ENCODE measurements at places on chromosomes 7 and 10.

GRCh38 chr7:147029953-147030352 lies 913.4 kb downstream of the CNTNAP2 start:
- no peak for DNase-seq

DNA sequence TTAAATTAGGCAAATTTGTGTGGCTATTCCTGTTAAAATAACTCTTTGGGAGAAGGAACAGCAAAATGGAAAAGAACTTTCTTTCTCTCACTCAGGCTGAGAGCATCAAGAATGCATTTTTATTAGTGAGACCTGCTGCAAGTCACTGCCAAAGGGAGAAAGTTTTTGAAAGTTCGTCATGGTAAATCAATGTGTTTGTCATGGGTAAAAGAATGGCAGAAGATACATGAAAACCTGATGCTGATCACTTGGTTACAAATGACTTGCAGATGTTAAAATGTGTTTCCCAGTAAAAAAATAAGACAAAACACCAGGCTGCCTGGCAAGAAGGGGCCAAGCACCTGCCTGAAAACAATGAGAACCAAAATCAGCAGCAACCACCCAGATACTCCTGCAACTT lies 484.7 kb upstream of the NRP1 start:
- no peak for DNase-seq

DNA sequence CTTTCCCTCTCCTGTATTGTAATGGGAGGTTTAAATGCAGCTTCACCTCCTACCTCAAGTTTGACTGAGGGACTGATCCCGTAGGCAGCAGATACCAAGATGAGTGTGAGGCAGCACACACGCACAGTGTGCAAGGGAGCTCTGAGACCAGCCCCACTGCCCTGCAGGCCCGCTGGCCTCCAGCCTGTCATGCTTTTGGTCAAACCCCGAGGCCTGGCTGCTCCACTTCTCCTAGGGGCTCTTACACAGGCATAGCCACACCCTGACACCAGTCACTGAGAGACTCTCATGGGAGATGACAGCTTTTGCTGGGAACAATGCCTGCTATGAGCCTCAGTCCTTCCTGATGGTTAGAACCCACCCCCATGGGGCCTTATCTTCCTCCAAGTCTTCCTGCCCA lies 27.6 kb downstream of the DRGX start:
- DNase-seq = no peak

DNA sequence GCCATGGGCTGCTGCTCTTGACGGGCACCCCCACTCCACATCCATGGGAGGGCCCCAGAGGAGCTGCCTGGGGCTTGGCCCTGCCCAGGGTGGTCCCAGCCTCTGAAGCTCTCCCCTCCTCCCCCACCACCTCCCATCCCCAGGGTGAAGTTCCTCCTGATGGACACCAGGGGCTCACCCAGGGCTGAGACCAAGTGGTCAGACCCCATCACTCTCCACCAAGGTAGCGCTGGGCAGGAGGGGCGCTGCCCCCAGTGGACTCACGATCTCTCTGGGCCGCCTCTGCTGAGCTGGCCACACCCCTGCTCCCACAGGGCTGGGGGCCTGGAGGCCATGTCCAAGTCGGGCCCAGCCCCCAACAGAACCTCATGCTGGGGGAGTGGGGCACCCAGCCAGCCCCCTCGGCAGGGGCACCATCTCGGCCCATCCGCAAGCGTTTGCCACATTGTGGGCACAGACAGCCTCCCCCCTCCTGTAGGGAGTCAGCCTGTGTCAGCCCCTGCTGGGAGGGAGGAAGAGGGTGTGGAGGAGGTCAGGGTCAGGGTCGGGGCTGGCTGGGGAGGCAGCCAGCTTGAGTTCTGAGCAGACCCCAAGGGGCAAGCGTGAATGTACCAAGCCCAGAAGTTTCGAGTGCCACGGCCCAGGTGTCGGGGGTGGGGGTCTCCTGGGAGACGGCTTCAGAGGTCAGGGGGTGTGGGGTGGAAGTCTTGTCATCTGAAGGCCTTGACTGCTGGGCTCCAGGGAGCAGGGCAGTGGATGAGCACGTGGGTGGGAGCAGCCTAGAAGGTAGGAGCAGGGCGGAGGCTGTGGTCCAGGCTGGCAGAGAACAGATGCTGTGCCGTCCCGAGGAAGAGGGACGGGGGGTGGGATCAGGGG lies 2.8 kb downstream of the UPK3B start:
- no peak for DNase-seq

DNA sequence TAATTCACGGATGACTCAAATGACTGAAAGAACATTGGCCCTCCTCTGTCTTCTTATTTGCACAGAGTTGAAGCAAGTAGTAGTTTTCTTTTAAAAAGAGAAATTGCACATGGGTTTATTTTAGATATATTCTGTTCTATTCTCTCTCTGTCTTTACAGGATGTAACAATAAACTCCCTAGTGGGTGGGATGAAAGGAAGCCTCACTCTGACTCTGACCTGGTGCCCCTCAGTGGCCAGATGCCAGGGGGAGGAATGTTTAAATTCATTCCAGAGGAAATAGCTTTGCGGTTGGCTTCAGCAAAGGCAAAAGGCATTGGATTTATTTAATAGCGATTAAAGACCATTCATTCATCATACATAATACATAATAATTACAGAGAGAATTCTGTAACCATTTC lies 156.4 kb upstream of the MTPN start:
- no peak for DNase-seq

- no peak for DNase-seq
These were observed 197.2 kb downstream of the GALNT17 start for GRCh38 chr7:71329030-71329660.

- DNase-seq = no peak
These were observed 171.2 kb upstream of the TNRC18 start for GRCh38 chr7:5594616-5595544.

DNA sequence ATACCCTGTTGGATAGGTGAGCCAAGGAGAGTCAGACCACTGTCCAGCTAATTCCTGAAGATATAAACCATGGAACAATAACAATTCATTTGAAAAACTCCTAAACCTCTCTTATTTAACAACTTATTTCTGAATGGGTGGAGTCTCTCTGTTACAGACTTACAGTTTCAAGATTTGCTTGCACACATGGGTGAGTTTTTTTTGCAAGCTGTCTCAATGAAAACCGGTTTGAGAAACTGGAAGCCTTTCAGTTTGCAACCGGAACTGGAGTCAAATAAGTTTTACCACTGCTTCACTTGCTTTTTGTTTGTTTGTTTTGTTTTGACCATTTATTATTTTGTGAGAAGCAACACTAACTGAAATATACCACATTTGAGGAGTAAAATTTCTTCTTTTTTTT lies 243.8 kb downstream of the MTERF1 start:
- no peak for DNase-seq

Measured in CD4-positive, alpha-beta T cell treated with Interleukin-6 at 100 ng/mL for 8 hours (primary cell).